ENCODE measurements at places on chromosomes 3 and 15. TPM values are rescaled to one million over a fixed set of nuclear protein-coding genes. Genes with fewer than 3 reads are reported as not detected.
A peak's percentile ranks its signal among the peaks of the same experiment; 100 is the strongest.

- H3K4me1 ChIP-seq, result no peaks in the 10 kb centered on the region
- H3K4me3 ChIP-seq, result no peak overlapping the region
- no peak for DNase-seq
- H3K36me3 ChIP-seq, result no peaks in the 10 kb centered on the region
These were observed 156.5 kb downstream of the CHDH start for GRCh38 chr3:53689681-53690080.

- no peaks in the 10 kb centered on the region for H3K4me1 ChIP-seq
- no peak for DNase-seq
- H3K36me3 ChIP-seq, result no peaks in the 10 kb centered on the region
These were observed 21.8 kb upstream of the SIAH2 start for GRCh38 chr3:150784747-150785125.

DNA sequence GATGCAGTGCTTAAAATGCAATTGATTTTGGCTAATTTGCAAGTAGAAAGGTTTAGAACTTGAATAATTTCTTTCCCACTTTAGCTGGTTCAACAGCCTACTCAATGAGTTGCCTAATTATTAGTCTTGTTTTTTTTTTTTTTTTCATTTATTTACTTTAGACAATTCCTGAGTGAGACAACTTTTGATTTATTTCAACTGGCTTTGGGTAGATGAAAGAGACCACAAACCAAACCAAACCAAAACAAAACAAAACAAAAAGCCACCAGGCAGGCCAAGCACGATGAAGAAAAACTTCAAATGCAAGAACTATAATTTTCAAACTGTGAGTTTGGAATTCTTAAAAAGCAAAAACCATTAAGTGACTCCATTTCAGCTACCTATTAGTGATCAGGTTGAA lies 469.9 kb downstream of the GBE1 start:
- DNase-seq, result no peak
- H3K36me3 ChIP-seq, result no peaks in the 10 kb centered on the region
- H3K27me3 ChIP-seq, result no peaks in the 10 kb centered on the region
- no peak overlapping the region for H3K4me3 ChIP-seq
- no peaks in the 10 kb centered on the region for H3K4me1 ChIP-seq

DNA sequence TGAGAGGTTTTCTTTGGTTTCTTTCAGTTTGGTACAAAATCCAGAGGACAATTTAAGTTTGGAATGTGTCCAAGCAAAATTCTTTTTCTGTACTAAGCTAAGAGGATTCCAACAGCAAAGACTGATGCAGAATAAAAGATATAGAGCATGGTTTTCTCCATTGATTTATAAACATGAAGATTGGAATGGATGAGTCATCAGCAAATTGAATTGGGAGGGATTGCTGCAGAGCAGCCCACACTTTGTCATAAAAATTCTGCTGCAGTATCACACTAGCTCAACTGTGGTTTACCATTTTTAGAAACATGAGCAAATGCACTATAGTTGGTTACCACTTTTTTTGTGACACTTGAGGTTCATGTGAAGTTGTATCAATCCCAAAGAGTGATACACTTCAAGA lies 16.1 kb upstream of the LARP6 start:
- no peak overlapping the region for H3K4me3 ChIP-seq
- DNase-seq, result no peak
- H3K27me3 ChIP-seq, result no peaks in the 10 kb centered on the region
- no peaks in the 10 kb centered on the region for H3K36me3 ChIP-seq
- no peak overlapping the region for H3K27ac ChIP-seq
- H3K4me1 ChIP-seq, result peaks cover 8% of the 10 kb centered on the region

GRCh38 chr15:37100966-37101215 lies 542 bp upstream of the MEIS2 start:
- DNase-seq, result no peak
- H3K27ac ChIP-seq, result peak overlapping the region; percentile 95
- no peaks in the 10 kb centered on the region for H3K27me3 ChIP-seq
- H3K4me1 ChIP-seq, result peaks cover 7% of the 10 kb centered on the region
- H3K36me3 ChIP-seq, result no peaks in the 10 kb centered on the region
- peak overlapping the region; percentile 89 for H3K4me3 ChIP-seq

DNA sequence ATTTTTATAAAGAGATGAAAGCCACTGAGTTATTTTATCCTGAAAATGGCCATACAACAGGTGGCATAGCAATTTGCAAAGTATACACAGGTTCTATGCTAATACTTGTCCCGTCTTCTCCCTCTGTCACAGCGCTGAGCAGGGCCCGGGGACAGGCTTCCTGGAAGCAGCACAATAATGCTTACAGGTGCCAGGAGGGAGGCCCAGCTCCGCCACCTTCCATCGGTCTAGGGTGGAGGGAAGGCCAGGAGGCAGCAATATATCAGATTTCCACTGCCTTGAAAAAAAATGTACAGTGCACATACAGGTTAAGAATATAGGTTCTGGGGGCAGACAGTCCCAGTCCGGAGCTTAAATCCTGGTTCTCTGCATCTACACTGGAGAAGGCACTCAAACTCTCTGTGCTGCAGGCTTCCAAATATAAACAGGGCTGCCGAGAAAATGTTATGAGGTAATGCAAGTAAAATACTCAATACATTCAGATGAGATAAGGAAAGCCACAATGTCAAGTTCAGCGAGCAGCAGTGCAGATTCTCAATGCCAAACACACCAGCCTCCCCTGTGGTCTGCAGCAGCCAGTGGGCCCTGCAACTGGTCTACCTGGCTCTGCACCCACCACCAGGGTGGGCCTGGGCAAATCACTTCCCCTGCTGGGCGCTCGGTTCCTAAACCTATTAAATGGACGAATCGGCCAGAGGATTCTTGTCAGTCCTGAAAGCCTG lies 189.6 kb downstream of the XXYLT1 start:
- no peak for DNase-seq
- H3K36me3 ChIP-seq, result no peaks in the 10 kb centered on the region
- H3K27me3 ChIP-seq, result no peaks in the 10 kb centered on the region
- H3K4me3 ChIP-seq, result no peak overlapping the region
- no peak overlapping the region for H3K27ac ChIP-seq

DNA sequence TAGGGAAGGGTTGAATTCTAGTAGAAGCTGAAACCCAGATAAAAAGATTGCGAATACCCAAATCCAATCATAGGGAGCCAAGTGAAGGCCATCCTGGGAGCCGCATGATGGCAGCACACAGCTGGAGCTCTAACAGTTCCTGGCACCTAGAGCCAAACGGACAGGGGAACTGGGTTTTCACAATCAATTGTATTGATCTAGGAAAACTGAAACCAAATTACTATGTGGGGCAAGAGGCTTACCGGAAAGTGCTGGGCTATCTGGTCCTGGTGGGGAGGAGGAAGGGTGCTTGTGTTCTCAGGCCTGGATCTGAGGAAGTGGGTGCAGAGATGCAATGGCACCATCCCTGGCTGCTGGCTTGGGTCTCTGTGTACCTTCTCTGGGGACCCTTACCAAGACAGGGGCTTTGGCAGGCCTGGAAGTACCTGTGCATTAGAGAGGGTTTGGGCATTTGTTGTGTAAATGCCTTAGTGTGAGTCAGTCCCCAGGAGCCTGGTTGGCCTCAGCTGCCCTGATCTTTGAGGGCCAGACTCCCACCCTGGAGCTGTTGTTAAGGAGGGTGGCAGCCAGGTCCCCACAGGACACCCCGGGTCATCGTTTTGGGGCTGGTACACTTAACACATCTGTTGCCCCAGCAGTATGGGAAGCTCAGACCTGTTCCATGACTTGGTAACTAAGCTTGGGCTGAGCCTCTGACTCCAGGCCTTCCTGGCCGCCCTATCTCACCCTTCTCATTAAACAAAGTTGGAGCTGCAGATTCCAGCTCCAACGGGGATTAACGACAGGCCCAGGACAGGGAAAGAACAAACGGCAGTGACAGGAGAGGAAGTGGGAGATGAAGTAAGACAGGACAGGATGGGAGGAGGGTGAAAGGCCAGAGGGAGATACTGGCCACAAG lies 8.9 kb upstream of the FURIN start:
- no peaks in the 10 kb centered on the region for H3K27me3 ChIP-seq
- no peak overlapping the region for H3K4me3 ChIP-seq
- no peaks in the 10 kb centered on the region for H3K36me3 ChIP-seq
- no peak overlapping the region for H3K27ac ChIP-seq

DNA sequence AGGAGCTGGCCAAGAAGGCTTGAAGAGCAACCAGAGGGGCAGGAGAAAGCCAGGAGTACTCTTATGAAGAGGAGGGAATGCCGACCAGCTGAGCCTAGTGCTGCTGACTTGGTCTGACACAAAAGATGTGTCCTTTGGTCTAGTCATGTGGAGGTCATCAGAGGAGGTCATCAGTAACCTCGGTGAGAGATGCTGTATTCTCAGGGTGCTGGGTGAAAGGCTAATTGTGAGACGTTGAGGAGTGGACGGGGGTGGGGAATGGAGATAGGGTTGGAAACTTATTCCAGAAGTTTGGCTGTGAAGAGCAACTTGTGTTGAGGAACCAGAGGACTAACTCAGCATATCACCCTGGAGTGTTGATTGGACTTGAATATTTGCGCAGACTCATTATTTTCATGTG lies 5.5 kb downstream of the CRTC3 start:
- peaks cover 62% of the 10 kb centered on the region for H3K4me1 ChIP-seq
- H3K27ac ChIP-seq, result no peak overlapping the region
- DNase-seq, result no peak
- peaks cover 5% of the 10 kb centered on the region for H3K36me3 ChIP-seq

DNA sequence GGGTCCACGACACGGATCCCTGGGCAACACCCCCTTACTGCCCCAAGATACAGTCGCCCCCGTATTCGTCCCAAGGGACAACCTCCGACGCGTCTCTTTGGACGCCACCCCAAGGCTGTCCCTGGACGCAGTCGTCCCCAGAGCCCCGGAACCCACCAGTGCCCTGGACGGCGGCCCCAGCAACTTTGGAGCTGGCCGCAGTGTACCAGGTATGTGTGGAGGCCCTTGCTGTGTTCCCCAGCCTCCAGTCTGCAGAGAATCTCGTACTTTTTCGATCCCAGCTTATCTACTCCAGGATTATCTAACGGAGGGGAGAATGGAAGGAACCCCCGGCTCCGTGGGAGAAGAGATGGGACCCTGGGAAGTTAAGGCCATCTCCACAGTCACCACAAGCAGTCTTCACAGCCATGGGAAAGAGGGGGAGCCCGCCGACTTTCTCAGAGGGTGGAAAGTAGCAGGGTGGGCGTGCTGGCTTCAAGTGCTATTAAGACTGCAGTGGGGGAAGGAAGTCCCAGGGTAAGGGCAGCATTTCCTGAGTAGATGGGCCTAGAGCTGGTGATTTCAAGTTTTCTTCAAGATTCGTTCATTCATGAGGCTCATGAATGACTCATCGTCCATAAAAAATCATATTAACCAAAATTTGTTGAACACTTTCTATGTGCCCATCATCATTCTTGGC lies 1.1 kb downstream of the MESP2 start:
- H3K27me3 ChIP-seq, result no peaks in the 10 kb centered on the region
- H3K4me1 ChIP-seq, result peaks cover 7% of the 10 kb centered on the region
- DNase-seq, result no peak
- peak overlapping the region; percentile 76 for H3K4me3 ChIP-seq
- H3K27ac ChIP-seq, result no peak overlapping the region

DNA sequence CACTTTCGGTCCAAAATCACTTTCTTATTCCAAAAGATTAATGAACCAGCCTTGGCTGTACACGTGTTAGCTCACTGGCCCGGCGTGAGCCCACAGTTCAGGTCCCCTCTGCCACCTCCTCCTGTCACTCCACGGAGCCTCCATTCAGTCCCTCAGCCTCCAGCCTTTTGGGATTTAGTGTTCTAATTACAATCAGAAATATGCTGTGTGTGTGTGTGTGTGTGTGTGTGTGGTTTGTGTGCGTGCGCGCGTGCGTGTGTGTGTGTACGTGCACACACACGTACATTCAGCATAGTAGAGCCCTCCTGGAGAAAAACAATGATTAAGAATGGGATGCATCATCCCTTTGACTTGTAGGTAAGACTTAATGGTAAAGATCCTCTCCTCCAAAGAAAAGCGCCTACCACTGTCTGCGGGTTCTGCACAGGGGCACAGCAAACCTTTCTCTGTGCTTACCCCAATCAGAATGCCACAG lies 801 bp downstream of the CA12 start:
- H3K4me3 ChIP-seq, result peak overlapping the region; percentile 73
- no peak overlapping the region for H3K27ac ChIP-seq
- H3K36me3 ChIP-seq, result no peaks in the 10 kb centered on the region
- no peaks in the 10 kb centered on the region for H3K27me3 ChIP-seq

GRCh38 chr3:165148876-165149441 lies 47.2 kb downstream of the SLITRK3 start:
- no peaks in the 10 kb centered on the region for H3K36me3 ChIP-seq
- no peak overlapping the region for H3K4me3 ChIP-seq
- no peak for DNase-seq
- no peaks in the 10 kb centered on the region for H3K4me1 ChIP-seq

DNA sequence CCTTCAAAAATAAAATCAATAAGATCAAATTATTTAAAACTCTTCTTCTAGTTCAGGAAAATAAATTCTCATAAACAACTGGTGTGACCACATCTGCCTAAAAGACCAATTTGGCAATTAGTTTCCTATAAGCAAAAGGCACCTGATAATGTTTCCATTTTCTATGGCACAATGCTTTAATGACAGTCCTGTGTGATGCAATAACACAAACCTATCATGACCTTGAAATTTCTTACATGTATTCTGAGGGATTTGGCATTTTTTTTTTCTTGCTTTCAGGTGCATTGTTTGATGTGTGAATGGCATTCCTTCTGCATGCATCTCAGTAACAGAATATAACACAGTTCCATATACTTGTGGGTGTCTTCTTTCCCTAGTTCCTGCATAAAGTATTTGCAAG lies 32.5 kb upstream of the FRMD5 start:
- H3K36me3 ChIP-seq, result no peaks in the 10 kb centered on the region
- H3K4me1 ChIP-seq, result no peaks in the 10 kb centered on the region
- H3K27ac ChIP-seq, result no peak overlapping the region
- no peaks in the 10 kb centered on the region for H3K27me3 ChIP-seq
- no peak overlapping the region for H3K4me3 ChIP-seq

DNA sequence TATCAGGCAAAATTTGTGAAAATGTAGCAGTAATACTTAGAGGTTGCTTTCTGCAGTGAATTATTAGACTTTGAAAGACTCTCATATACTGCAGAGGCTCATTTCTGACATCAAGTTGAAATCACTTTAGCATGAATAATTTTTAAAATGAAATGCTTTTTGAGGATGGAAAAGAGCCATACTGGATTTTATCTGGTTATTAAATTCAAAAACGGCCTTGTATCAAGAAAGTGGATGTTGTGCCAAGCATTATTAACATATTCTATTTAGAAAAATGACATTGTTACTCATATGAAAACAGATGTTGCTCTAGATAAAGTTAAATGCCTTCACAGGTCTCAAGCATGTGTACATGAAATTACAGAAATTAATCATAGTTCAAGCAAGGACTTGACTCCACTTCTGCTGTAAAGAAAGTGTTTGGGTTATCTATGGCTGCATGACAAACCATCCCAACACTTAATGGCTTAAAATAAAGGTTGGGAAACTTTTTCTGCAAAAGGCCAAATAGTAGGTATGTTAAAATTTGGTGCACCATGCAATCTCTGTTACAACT lies 64.5 kb upstream of the ZNF280D start:
- no peaks in the 10 kb centered on the region for H3K27me3 ChIP-seq
- no peaks in the 10 kb centered on the region for H3K36me3 ChIP-seq
- peaks cover 18% of the 10 kb centered on the region for H3K4me1 ChIP-seq
- no peak overlapping the region for H3K4me3 ChIP-seq
- no peak overlapping the region for H3K27ac ChIP-seq
- DNase-seq, result no peak

FBXO40 gene
- not detected for total RNA-seq

HIGD2B gene
- not detected for total RNA-seq

RAB6B gene
- 0.27 TPM for total RNA-seq

COL6A6 gene
- total RNA-seq, result 0.14 TPM

ARHGAP31 gene
- 33.6 TPM for total RNA-seq
